ENCODE measurements at places on chromosomes 1 and 21.
A peak's percentile ranks its signal among the peaks of the same experiment; 100 is the strongest.

- no peak for DNase-seq
Measured at GRCh38 chr1:5479876-5480646, 512.2 kb downstream of the NPHP4 start.

DNA sequence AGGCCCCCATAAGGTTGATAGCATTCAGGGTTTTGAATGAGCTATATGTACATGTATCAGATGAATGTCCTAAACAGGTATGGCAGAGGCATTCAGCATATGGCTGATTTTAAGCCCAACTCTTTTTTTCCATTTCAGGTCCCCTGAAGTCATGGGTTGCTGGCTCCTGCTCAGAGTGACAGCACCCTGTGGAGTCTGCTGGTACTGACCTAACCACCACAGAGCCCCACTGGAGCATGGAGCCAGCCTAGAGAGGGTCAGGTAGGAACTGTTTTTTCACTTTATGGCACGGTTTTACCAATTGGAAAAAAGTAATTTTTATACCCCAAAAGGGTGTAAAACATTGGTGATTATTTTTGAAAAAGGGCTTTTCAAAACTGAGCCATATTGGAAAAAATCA, 82.5 kb upstream of the MPC2 start:
- DNase-seq = no peak

DNA sequence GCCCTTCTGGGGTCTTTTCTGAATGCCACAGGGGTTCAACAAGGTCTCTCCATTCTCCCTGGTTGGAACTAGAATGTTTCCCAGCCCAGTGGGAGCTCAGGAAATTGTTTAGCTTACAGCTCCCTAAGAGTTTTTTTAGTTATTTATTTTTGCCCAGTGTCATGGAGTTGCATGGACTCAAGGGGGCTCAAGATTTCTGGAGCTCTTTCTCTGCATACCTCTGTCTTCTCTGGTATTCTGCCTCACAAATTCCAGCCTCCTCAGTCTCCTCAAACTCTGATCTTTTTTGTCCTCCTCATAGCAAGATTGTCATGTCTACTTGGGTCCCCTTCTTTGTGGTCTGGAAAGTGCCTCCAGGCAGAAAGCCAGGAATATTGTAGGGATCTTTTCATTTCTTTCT, 15.9 kb upstream of the PPP2R5A start:
- peak; percentile 36 for DNase-seq

- DNase-seq = peak; percentile 98
Measured at GRCh38 chr1:203512848-203513584, 19.1 kb downstream of the OPTC start.

DNA sequence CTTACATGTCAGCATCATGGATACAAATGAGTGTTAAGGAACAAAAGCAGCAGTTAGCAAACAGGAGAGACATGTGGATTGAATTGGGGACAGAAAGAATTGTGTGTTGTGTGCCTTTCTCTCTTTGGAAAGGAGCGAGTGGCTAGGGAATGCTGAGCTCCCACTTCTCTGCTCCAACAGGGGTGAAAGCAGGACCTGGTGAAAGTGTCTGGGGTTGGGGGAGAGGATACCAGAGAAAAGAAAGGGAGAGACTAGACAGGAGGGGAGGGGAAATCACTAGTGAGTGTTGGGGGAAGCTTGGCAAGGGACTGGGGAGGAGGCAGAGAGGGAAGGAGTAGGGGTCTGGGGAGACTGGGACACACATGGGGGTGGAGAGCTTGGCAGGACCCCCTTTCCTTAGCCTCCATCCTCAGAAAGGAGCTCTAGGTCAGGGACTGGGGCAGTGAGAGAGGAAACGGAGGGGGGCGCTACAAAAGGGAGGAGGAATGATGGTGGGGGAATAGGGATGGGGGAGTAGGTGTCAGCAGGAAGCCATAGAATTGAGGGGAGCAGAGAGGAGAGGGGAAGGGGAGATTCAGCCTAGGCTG, 2.2 kb downstream of the KIRREL1 start:
- no peak for DNase-seq

DNA sequence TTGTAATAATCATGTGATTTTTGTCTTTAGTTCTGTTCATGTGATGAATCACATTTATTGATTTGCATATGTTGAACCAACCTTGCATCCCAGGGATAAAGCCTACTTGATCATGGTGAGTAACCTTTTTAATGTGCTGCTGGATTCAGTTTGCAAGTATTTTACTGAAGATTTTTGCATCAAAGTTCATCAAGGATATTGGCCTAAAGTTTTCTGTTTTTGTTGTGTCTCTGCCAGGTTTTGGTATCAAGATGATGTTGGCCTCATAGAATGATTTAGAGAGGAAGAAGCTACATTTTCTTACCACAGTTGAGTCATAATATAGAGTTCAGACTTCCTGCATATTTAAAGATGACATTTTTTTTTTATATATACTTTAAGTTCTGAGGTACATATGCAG, 455.9 kb downstream of the PLPP3 start:
- peak; percentile 88 for DNase-seq

GRCh38 chr1:1157914-1158710, 15.6 kb upstream of the TTLL10 start:
- peak; percentile 34 for DNase-seq

- peak; percentile 44 for DNase-seq
Measured at GRCh38 chr1:218874313-218874712, 299.4 kb upstream of the LYPLAL1 start.

DNA sequence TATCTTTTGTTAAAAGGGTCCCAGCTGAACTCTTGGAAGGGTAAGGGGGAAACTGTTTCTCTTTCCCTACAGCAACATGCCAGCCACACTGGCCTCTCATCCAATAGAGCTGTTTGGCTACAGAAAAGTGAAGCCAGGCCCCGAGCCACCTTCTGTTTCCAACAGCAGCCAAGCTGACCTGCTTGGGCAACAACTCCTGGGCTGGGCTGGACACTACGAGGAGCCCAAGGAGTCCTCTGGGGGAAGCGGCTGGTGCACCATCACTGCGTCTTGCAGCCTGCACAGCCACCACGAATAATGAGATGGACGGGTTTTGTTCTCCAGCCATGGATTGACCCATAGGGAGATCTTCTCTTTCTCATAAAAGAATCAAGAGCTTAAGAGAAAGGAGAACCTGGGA, 624.9 kb downstream of the NPHP4 start:
- DNase-seq = no peak

- DNase-seq = peak; percentile 47
Measured at GRCh38 chr1:182888736-182889531, 49.8 kb downstream of the DHX9 start.

DNA sequence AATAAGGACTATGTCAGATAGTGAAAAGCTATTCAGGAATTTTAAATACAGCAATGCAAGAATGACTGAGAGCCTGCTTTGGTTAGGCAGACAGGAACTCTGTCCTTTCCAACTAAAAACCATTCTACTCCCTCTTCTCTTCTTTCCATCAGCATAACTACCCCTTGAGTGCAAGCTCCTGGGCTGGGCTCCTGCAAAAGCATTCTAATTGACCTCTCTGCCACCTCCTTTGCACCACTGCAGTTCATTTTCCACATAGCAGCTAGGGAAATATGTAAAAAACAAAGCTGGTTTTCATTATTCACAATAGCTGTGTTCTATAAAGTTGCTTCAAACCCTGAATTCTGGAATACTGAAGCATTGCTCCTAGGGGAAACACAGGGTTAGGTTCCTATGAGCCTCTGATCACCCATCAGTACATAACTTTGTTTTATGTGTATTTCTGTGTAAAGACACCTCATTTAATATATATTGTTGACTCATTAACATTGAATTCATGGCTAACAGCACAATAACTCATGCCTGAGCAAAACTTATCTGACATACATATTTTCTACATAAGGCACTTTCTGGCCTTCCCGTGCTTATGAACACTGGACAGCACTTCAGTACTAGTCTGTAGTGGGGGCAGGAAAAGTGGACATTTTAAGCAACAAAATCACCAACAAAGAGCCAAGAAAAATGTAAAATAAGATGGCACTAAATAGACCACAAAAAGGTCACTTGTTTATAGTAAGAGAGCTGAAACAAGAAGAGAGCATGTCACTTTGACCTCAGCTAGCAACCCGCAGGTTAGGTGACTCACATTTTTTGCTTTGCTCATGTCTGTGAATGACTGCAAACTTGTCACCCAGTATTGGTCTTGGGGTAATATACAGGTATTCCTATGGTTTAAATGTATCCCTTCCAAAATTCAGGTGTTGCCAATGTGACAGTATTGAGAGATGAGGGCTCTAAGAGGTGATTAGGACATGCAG, 57.9 kb upstream of the IRF2BP2 start:
- no peak for DNase-seq

DNA sequence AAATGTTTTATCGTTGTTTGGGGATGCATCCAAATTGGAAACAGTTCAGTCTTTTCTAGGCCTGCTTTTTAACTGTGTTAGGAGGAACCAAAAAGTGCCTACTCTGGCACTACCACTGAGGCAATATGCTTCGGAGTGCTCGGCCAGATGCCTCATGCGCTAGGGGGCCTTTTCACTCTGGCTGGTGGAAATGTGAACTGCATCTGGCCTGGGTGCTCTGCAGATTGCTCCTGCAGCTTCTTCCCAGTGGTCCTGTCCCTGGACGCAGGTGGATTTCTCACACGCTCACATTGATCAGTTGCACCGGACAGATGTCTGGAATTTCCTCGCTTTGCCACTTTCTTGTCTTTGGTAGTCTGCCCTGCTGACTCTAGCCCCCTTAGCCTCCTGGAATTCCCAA, 330.2 kb upstream of the FMN2 start:
- no peak for DNase-seq

- peak; percentile 34 for DNase-seq
Measured at GRCh38 chr1:13965770-13966398, 265.9 kb downstream of the PRDM2 start.

DNA sequence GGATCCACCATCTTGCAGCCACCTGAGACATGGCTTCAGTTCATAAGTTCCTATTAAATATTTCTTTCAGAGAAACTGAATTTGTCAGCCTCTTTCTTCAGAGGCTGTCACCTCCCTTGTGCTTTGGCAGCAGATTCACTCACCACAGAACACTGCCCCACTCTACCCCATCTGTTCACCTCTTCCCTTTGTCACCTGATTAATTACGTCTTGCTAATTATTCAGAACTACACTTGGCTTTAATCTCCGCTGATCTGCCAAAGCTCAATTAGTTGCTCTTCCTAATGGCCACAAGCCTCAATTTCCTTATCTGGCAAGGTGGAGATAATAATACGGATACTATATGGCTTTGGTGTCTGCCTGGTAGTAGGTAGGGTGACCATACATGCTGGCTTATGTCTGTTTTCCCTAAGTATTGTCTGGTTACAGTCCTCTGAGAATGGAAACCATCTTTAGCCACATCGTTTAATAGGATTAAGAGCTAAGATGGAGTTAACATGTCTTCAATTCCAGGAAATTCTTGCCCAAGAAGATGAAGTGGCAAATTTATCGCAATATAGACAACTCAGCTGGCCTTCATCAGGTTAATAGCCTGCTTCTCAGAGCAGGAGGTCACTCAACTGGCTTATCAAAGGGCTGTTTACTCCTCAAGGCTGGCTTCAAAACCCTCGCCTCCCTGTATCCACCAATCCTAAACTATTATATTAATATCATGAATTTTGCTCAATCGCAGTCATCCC, 58.2 kb upstream of the ADAR start:
- DNase-seq = no peak

DNA sequence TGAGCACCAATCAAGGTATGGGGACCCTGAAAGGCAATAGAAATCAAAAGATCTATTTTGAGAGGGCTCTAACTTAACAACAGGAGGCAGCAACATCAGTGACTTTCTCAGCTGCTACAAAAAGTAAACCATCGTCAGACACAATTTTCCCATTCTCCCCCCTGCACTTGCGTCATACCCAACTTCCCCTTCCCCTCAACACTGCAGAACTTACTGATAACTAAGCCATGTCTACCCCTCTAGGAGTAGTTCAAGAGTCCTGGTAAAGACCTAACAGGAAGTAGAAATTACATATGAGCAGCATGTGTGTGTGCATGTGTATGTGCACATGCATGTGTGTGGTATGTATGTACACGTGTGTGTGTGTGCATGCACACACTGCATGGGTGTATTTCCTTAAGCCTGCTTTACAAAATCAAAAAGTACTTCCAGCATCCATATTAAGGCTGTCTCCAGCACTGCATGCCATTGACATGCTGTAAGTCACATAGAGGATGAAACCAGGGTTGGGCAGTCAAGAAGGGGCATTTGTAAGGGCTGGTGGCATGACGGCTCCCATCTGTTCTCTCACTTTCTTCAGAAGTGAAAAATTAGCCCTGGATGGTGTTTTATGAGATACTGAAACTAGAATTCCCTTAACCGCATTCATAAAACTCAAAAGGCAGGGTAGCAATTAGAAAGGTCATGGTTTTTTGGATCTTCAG, 460.1 kb upstream of the RUNX1 start:
- DNase-seq = peak; percentile 31

DNA sequence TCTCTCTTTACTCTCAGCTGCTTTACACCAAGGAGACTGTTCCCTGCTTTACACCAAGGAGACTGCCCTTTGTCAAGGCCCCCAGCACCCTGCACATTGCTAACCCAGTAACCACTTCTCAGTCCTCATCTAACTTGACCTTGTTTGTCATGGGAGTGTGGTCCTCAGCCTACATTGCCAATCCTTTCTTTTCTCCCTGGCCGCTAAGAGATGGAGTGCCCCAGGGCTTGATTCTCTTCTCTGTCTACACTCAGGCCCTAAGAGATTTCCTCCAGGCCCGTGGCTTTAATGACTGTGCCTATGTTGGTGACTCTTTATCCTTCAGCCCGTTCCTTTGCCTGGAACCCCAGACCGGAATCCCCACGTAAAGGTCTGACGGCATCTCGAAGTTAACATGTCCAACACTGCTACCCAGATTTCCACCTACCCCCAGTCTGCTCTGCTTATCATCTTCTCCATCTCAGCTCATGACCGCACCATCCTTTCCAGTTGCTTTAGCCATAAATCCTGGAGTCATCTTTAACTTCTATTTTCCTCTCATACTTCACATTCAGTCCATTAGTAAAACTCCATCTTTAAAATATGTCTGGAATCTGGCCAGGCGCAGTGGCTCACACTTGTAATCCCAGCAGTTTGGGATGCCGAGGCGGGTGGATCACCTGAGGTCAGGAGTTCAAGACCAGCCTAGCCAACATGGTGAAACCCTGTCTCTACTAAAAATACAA, 9.5 kb upstream of the SEMA4A start:
- DNase-seq = peak; percentile 93

DNA sequence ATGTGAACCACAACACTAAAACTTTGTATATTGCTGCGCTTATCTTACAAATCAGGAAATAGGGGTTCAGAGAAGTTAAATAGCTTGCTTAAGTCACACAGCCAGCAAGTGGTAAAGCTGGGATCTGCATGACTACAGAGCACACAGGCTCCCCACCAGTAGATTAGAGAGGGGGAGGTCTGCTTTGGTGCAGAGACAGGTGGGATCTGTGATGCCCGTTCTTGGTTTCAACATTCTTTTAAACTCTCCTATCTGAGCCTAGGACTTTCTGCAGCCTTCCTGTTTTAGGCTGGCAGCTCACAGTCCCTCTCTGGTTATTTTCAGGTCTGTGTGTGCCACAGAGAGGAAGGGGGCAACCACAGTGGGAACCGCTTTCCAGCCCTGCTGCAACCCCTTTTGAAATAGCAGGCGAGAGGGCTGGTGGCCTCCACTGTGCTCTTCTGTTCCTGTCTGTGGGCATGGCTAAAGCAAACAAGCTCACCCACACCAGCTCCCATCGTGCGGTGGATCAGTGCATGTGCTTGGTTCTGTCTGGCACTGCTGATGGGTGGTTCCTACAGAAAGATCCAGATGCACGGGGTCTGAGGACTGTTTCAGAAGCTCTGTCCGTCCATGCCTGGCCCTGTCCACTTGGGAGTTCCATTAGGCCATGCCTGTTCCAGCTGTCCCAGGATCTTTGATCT, 1.7 kb upstream of the IL6R start:
- no peak for DNase-seq

Data from EH (cell line).